ENCODE measurements at places on chromosomes 1 and 21.

GRCh38 chr1:210076620-210077019 lies 138.6 kb downstream of the SYT14 start:
- no peak for DNase-seq

DNA sequence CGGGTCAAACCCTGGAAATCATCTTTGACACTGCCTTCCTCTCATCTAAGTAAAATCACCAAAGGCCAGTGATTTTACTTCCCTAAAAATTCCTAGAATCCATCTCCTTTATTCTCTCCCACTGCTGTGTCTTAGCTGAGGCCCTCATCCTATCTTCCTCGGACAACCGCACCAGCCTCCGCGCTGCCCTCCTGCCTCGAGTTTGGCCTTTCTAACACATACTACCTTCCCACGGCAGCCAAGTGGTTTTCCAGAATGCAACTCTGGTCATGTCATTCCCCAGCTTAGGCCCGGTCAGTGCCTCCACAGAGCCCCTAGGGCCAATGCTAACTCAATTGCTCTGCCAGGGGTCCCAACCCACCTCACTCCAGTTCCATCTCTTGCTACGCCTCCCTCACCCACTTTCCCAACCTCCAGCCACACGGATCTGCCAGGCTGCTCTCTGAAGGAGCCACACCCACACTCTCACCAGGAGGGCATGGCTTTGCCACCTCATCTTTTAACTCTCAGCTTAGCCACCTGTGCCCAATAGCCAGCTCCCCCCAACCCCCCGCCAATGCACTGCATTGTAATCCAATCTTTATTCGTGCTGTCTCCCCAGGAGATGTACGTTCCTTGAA lies 6.8 kb downstream of the TMEM9 start:
- DNase-seq, result no peak

DNA sequence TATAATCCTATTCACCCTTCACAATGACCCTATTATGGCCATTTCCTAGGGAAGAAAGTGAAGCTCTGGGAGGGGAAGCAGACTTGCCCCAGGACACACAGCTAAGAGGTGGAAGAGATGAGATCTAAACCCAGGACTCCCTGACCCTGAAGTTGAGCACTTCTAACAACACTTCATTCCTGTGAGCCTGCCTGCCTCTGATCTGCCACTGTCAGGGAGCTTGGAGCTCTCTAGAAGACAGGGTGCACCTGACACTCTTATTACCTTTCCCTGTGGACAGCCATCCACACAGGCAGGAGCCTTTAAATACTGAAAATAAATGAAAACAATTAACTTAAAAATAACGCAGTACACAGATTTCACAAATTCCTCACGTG lies 599 bp downstream of the MKNK1 start:
- DNase-seq, result no peak

DNA sequence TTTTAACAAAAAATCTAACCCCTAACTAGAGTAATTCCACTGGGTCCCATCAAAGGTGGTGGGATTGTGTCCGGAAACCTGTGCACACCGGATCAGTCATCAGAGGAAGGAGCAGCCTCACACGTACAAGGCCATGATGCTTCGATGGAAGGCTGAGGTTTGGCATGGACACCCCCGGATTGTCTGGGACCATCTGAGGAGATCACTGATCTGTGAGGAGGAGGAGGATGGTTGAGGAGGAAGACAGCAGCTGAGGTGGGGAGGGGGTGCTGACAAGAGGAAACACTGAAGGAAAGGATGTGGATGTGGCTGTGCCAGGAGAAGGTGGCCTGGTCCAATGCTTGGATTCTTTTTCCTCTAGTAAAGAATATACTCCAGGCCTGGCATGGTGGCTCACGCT lies 41.3 kb downstream of the GPR161 start:
- no peak for DNase-seq

DNA sequence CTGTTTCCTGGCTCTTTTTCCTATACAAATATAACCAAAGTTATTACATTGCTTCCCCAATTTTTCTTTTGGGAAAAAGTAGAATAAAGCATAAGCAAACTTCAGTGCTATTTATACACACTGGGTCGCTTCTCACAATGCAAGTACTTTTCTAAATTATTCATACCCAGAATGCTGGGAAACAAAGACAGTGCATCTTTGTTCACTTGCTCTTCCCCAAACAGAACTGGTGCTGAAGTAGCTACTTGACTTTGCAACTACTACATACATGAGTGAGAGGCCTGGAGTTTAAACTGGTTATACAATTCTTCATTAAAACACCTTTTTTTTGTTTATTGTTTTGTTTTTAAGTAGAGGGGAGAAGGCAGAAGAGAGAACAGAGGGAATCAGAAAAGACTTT lies 40.2 kb downstream of the STX6 start:
- no peak for DNase-seq

GRCh38 chr1:242710286-242710685 lies 185.8 kb upstream of the PLD5 start:
- DNase-seq, result no peak

GRCh38 chr1:55298167-55298894 lies 83.2 kb upstream of the USP24 start:
- DNase-seq, result no peak

GRCh38 chr1:54980528-54981241 lies at the start of gene TMEM61:
TSS of gene TMEM61 (plus strand) at chr1:54980628. CDS start at chr1:54981066, 438 bp downstream.
- no peak for DNase-seq

DNA sequence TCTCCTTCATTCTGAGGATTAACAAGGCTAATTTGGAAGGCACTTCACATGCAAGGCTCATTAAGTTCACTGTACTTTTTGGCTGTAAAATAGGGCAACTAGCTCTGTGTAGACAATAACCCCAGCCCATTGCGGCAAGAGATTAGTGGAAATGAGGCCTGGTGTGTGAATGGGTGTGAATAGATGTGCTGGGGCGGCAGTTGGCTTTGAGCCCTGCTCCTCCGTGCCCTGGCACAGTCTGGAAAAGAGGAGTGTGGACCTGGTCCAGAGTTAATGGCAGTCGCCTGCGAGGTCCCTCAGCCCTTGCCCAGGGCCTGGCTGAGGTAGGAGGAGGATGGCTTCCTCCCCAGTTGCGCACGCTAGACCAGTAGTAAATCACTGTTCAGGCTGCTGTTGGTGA lies 4.8 kb downstream of the KISS1 start:
- DNase-seq, result peak; percentile 47

DNA sequence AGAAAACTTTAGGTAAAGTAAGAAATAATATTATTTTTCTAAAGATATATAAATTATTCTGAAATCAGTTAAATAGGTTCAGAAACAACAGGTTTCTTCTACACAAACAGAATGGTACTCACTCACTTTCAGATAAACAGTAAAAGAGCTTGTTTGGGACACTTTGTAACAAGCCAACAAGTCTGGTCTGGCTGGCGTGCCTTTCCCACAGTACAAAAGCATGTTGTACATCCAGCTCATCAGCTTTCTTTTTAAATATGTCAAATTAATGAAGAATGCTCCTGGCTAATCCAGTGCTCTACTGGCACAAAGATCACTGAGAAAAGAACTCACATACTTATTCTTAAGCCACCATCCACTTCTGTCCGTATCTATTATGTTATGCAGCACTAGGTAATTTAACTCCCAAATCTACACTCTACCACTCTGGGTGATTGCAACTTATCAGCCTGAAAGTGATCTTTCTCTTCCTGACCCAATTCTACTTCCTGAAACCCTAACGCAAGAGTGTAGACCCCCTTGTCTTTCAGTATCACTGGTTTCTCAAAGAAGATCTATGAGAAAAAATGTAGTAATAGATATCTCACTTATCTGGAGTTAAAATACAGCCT lies 32.6 kb downstream of the TRIT1 start:
- no peak for DNase-seq

DNA sequence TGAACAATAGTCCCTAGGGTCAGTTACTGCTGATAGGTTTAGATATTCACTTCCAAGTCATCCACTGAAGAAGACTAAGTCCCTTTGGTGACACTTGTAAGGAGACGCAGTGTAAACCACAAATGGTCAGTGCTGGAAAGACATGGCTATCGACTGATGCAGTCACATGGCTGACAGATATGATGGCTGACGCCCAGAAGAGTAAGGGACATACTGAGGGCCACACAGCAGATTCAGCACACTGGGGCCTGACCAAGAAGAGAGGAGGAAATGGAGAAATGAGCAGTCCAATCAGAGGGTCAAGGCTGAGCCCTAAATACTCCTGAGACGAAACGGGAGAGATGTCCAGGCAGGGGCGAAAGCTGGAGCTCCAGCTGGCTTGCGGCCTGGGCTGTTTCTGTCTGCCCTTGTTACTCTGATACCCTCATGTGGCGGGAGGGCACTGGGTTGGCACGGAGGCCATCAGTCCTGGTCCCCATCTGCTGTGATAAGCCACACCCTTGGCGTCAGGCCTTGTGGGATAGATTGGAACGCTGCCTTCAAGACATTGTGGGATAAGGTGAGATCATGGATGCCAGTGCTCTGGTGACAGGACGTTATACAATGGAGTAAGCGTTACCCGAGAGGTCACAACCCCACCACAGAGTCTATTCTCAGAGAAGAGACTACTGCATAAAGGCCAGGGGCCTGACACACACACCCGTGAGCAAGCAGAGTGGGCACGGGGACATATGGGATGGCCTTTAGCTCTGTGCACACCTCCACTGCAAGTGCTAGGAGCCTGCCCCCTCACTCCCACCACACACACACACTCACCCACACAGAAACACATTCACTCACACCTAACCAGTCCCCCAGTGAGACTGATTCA lies 158.4 kb downstream of the TRABD2B start:
- DNase-seq, result no peak

GRCh38 chr1:155128755-155129473 lies 1.2 kb downstream of the EFNA1 start:
- no peak for DNase-seq

GRCh38 chr1:37746806-37747205 lies 18.1 kb downstream of the EPHA10 start:
- DNase-seq, result no peak

- no peak for DNase-seq
Measured at GRCh38 chr1:111475701-111476100, 1.9 kb downstream of the C1orf162 start.

DNA sequence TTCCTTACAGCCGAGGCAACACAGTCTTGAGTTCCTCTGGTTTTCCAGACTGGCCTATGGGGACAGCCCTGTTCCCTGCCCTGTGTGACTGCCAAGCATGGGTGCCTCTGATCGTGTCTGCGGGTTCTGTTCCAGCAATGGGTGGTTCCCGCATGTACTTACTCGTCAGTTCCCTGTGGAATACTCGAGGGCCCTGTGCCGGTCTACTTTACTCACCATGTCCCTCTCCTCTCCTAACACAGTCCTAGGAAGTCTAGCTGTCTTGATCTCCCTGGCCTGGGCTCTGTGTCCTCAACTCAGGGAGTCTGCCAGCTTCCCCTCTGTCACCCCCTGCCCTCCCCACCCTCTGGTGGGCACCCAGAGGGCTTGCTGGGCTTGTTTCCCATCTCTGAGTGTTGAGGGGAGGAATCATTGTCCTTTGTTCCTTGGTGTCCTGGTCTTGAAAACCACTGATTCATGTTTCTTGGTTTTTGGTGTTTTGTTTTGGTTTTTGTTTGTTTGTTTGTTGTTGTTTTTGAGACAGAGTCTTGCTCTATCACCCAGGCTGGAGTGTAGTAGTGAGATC lies 36.0 kb downstream of the TRAPPC10 start:
- DNase-seq, result no peak
